Hypothalamus (tissue), 51 donors: ENCODE measurements at places on chromosomes 1 and 21.
A peak's percentile ranks its signal among the peaks of the same experiment; 100 is the strongest.

DNA sequence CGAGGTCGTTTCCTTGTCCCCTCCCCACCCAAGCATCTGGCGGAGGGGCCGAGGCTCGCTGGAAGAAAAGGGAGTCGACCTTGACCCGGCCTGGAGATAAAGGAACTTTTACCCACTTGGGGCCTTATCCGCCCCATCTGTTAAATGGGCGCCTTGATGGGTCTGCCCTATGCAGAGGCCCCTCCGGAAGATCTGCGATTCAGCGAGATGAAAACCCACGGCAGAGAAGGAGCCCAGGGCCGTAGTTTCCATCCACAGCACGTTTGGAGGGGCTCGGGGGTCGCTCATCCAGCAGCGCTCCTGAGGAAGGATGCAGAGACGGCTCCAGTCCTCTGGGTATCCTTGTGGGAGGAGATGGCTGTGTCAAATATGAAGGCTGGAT, 518 bp downstream of the NCMAP start:
- DNase-seq: no peak

- DNase-seq: peak; percentile 81
Measured at GRCh38 chr1:173476665-173477285, 360 bp upstream of the PRDX6 start.

DNA sequence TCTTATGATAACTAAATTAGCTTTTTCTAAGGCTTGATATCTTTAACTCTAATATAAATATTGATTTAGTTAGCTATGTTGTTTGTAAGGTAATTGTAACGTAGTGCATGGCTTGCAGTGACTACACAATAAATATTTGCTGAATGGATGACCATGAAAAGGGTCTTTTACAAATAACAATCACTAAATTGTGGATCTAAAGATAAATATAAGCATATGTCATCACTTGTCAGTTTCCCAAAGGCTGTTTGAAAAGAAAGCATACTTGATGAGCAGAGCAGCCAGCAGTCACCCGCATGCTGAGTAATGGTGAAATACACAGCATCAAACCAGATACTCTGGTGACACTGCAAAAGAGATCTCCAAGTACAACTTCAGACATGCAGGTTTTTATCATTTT, 92.5 kb upstream of the FMN2 start:
- DNase-seq: no peak

GRCh38 chr1:156540955-156541354, 31.4 kb downstream of the IQGAP3 start:
- DNase-seq: no peak

- DNase-seq: no peak
Measured at GRCh38 chr21:33330726-33331125, 6.0 kb downstream of the IFNAR1 start.

GRCh38 chr21:44800971-44801467, 601 bp downstream of the UBE2G2 start:
- DNase-seq: no peak

GRCh38 chr1:40651138-40651857, 14.2 kb downstream of the RIMS3 start:
- DNase-seq: no peak

- no peak for DNase-seq
Measured at GRCh38 chr21:39048574-39048973, 134.7 kb downstream of the PSMG1 start.

DNA sequence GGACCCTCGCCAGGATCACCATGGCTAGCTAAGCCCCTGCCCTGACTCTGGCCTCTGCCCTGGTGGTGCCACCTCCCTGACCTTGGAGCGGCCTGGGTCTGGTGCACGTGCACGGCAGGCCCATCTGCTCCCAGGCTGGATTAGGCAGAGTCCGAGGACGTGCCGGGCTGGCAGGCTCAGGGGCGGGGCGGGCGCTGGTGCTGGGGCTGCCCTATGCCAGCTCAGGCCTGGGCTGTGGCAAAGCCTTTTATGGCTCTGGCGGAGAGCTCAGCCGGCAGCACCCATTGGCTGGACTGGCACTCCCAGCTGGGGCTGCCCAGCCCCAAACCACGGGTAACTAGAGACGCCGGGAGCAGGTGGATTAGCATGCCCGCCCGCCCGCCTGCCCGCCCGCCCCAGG, 17.1 kb upstream of the EDN2 start:
- DNase-seq: no peak

DNA sequence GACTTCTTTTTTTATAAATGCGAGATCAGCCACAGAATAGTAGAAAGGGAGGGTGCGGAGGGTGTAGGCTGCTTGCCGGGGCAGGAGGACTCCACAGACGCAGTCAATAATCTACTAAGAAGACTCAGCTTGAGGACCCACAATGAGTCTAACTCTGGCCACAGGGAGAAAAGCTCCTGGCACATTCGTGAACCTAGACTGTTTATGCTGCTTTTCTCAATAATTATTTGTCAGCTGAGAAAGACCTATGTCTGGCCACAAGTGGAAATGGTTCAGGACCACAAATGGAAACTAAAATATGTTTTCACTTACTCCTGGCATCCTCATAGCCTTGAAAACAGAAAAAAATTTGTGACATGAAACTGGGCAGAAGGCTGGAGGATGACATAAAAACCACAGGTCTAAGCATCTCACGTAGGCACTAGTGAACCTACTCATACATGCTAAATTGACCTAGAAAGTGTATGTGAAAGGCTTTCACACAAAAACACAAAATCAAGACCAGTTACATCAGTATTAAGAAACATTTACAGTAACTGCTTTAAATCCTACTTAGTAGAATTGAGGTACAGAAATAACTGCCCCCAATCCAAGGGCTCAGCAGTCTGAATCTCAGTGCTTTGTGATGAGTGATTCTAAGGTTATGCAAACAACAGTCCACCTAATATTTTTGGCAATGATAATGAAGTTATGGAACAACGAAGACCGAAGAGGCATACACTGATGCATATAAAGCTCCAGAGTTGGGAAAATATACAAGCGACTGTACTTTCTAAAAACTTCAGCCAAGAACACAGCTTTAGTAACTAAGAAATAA, 159.5 kb downstream of the SLC45A1 start:
- no peak for DNase-seq

DNA sequence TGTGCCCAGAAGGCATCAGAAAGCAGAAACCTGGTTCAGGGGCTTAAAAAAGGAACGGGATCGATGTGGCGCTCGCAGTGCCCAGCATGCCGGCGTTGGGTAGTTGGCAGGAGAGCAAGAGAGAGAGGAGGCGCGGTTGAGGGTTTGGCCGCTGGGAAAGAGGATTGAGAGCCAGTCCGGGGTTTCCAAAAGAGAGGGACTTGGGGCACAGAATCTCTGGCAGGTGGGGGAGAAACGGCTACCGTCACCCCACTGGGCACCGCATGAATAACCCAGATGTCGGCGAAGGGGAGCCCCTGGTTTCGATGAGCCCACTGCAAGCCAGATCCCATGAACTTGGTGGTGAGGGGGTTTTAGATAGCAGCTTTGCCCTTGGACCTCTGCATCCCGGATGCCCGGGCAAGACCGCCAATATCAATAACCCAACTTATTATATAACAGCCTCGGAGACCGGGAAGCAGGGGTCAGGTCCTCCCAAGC, 60.4 kb upstream of the ACOT11 start:
- no peak for DNase-seq

DNA sequence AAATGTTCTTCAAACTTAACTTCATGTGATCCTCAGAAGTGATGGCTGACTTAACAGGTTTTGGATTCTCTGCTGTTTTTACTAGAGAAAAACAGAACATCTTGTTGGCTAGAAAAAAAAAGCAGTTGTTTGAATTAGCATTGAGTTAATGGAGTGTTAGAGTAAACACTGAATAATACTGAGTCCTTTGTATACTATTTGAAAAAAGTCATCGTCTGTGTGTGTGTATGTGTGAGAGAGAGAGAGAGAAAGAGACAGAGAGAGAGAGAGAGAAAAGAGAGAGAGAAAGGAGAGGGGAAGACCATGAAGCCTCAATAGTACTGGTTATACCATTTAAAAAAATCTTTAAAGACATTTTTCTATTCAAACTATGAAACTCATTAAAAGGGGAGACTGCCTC, 10.4 kb downstream of the ZNF697 start:
- DNase-seq: no peak

- no peak for DNase-seq
Measured at GRCh38 chr1:68651115-68651514, 154.2 kb upstream of the DEPDC1 start.

GRCh38 chr1:18217398-18218043, 109.9 kb downstream of the IGSF21 start:
- no peak for DNase-seq

- no peak for DNase-seq
Measured at GRCh38 chr1:235136111-235136510, 7.5 kb upstream of the TOMM20 start.

DNA sequence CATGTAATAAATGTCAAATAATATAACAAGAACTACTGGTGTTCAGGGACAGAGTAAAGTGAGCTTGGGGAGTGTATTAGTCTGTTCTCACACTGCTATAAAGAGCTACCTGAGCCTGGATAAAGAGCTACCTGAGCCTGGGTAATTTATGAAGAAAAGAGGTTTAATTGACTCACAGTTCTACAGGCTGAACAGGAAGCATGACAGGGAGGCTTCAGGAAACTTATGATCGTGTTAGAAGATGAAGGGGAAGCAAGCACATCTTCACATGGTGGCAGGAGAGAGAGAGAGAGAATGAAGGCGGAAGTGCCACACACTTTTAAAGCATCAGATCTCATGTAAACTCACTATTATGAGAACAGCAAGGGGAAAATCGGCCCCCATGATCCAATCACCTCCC, 205.9 kb downstream of the CTH start:
- no peak for DNase-seq

DNA sequence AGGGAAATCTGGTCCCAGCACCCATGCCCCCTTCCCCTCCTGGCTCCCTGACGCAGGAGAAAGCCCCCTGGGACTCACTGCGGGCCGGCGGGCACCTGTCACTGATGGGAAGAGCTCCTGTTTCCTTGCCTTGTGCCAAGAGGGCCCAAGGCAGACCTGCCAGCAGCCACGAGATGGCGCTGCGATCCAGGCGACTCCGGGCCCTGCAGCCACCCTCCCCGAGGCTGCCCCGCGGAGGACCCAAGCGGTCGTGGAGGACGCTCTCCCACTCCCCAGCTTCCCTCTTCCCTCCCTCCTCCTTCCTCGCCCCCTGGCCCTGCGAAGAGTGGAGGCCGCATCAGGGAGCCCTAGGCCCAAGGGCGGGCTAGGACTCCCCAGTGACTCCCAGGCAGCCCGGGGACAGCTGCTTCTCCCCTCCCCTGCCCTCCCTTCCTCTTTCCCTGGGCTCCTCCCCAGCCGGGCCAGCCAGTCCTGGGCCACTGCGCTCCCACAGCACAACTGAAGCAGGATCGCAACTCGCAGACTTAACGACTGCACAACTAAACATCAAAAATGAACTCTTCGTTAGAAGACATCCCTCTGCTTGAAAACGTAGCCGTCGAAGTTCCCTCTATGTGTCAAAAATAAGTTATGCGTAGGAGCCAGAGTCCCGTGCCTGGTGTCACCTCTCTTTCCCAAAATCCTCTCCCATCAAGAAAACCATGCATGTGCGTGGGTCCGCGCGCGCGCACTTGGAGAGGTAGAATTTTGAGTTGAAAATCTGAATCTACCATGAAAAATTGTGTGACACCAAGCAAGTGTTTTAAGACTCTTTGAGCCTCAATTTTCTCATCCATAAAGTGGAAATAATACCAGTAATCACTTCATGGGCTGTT, 34.2 kb downstream of the BATF3 start:
- DNase-seq: peak; percentile 46

DNA sequence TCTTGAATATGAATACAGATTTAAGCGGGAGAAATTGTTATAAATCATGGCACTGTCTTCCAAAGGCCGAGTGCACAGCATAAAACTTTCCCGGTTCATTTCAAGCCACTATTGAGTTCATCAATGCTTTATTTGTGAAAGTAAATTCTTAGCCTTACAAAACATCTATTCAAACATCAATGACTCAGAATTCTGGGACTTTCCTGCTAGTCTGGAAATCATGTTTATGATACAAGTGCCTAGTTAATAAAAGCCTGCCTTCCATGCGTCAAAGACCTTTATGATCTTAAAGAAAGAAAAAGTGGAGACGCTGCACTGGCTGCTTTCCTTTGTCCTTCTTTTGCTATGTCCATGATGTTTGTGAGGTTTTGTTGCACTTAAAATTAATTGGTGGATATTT, 137.7 kb downstream of the SETD4 start:
- no peak for DNase-seq

GRCh38 chr21:14916676-14917141, 148.1 kb downstream of the NRIP1 start:
- no peak for DNase-seq

GRCh38 chr1:113990530-113990929, 11.3 kb downstream of the OLFML3 start:
- no peak for DNase-seq

- no peak for DNase-seq
Measured at GRCh38 chr1:212218911-212219310, 66.3 kb upstream of the PPP2R5A start.

DNA sequence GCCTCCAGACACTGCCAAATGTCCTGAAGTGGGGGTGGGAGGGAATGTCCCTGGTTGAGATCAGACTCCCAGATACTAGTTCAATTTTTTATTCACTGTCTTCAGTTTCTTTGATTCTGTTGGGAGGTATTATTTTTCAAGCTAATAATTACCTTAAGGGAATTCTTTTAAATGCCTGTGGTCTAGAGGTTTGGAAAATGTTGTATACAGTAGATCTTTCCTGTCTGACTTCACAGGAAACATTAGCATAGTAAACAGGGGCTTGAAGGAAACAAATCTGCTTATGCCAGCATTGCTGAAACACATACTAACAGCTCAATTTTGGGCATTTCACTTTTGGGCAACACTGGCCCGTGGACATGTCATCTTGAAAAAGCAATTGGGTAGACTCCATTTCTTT, 84.3 kb upstream of the HP1BP3 start:
- DNase-seq: no peak

DNA sequence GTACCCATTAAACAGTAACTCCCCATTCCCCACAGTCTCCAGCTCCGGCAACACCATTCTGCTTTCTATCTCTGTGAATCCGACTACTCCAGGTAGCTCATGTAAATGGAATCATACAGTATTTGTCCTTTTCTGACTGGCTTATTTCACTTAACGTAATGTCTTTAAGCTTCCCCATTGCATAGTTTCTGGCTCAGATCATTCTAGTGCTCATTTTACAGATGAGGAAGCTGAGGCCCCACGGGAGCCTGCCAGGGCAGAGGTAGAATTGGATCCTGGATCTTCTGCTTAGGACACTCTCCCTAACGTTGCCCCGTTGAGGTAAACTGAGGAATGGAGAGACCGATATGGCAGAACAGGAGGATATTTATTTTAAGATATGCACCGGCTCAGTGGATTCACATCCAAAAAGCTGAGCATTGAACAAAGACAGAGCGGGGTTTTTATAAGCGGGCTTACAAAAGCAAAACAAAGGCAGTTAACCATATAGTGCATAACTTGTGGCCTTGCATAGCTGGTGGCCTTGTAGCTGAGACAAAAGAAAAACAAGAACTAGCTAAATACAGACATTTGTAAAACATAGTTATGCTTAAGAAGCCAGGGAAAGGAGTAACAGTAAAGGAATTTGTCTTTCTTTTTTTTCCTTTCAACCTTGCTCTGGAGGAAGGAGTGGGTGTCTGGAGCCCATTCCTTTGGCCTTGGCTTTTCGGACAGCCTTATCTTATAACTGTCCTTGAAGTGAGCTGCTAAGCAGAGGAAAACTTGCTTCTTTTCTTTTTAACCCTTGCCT, 15.3 kb upstream of the KLHDC8A start:
- no peak for DNase-seq

- DNase-seq: no peak
Measured at GRCh38 chr1:93988634-93989350, 79.6 kb upstream of the GCLM start.
